Stimulated activated CD4-positive, alpha-beta T cell treated with anti-CD3 and anti-CD28 coated beads, Interleukin-15, amount 100 ng/mL, for 1 hour (primary cell): ENCODE measurements at places on chromosomes 2 and 18.

- no peak for DNase-seq
These were observed 94.0 kb downstream of the LAMA1 start for GRCh38 chr18:7023581-7023980.

DNA sequence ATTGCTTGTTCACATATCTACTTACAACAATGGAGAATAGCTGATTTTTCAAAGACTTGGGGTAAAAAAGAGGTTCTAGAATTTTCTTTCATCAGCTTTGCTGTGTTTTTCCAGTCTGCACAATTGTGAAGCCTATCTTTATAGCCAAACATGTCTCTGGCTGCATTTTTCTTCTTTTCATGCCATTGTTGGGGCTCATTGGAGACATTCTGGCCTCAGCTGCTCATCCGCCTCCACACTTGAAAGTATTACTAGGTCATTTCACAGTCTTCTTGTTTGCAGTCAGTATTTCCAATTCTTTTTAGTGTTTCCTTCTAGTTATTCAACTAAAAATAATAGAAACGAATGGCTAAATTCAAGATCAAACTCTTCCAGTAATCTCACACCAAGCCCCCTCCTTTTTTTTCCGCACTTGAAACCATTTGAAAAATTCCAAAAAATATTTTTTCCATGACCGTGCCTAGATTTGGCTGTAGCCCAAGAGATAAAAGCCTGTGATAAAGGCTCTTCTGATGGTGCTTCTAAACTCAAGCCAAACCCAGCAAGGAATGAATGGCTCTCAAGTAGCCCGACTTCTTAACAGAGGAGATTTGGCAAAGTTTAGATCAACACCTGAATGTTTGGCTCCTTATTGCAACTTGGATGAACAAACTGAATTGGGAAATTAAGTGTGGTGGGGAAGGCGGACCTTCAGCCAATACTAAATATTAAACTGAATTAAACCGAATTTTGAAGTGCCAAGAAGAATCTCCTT is 103.4 kb downstream of the NRP2 start:
- no peak for DNase-seq

GRCh38 chr2:135163306-135163705 is 111.2 kb downstream of the RAB3GAP1 start:
- DNase-seq = no peak

DNA sequence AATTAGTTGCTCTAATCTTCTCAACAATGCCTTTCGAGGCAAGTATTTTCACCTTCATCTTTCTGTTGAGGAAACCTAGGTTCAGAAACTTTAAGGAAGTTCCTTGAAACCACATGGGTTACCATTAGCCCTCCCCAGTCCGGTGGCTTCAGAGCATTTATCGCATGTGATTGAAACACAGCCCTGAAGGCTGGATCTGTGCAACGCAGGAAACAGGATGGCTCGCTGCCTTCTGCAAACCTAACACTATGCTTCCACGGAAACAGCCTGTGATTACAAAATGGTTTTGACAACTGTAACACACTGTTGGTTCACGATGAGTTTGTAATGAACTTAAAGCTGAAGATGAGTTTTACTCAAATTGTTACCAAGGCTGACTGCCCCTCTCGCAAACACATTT is 68.5 kb downstream of the EPB41L3 start:
- no peak for DNase-seq

GRCh38 chr2:127357591-127357990 is 30.2 kb downstream of the MAP3K2 start:
- no peak for DNase-seq

DNA sequence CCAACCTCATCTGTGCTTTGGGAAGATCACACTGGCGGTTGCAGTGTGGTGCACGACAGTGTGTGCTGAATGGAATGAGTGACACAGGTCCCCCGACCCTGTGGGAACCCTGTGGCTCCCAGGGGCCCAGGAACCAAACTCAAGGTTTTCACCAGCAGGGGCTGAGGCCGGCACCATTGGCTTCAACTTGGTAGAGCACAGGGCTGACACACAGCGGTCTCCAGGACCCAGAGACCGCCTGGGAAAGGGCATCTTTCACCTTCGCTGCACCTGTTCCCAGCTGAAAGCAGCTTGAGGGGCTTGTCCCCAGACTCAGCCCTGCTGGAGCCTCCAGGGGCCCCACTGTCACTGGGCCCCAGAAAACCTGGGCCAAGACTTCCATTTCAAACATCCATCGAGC is 59.0 kb upstream of the ODC1 start:
- no peak for DNase-seq

DNA sequence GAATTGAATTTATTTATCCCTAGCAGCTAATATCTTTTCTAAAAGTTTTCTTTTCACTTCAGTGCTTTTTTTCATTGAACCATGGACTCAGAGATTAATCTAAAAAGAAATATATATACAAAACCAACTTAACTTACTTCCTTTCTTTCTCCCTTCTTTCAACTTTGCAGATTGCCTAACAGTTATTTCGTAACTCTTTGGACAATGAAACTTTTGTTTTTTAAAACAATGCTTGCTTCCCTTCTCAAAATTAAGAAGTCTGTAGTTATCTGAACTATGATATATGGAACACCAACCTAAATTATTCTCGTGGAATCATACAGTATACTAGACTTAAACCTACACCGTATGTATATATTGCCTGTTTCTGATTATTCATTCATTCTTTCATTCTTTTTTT is 62.9 kb downstream of the MIB1 start:
- no peak for DNase-seq

DNA sequence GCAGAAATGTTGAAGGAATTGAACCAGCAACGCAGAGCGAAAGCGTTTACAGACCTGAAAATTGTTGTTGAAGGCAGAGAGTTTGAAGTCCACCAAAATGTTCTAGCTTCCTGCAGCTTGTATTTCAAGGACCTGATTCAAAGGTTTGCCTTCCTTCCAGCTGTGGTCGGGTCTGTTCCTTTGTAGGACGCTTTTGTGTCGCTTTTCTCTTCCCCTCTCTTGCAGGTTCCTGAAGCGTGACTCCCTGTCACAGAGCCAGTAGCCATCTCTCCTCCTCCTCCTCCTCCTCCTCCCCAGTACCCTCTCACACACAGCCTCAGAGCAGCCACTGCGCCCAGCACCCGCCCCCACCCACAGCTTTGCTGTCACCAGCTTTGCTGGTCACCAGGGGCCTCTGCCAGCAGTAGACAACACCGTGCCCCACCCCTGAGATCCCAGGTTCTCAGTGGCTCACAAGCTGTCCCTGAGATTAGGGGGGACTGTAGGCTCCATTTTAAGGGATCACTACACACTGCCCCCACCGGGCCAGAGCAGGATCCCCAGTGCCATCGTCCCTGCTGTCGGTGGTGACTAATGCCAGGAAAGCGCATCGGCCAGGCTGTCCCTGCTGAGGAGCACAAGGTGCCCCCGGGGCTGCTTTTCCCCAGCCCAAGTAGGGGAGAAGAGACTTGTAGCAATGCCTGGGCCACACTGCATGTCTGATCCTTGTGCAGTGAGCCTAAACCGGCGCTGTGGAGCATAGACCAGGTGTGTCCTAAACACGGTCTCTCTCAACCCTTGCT is 242.3 kb downstream of the ATAD2B start:
- no peak for DNase-seq

DNA sequence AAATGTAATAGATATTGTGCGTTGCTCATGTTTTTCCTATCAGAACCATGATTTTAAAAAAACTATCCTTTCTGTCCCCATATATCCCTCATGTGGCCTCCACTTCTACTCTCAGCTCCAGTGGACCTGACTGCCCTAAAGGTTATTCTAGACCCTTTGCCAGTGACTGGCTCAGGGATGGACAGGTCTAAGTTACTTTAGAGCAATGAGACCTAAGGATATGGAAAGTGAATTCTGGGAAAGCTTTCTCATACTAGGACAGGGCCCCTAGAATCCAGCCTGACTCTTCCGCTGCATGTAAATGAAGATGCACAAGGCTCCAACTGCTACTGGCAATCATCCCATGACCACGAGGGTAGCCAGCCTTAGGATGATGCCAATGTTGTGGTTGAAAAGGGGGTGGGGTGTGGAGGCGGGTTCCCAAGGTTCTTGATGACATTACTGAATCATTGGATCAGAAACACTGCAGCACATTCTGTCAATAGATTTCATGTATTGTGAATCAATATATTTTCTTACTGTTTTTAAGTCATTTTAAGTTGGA is 21.3 kb downstream of the C2orf69 start:
- no peak for DNase-seq

- DNase-seq = no peak
These were observed 105.1 kb upstream of the SIX2 start for GRCh38 chr2:45114221-45114955.

GRCh38 chr2:7026742-7027141 is 109.5 kb downstream of the RNF144A start:
- no peak for DNase-seq

GRCh38 chr2:4597400-4597799 is 894.0 kb downstream of the DCDC2C start:
- no peak for DNase-seq

DNA sequence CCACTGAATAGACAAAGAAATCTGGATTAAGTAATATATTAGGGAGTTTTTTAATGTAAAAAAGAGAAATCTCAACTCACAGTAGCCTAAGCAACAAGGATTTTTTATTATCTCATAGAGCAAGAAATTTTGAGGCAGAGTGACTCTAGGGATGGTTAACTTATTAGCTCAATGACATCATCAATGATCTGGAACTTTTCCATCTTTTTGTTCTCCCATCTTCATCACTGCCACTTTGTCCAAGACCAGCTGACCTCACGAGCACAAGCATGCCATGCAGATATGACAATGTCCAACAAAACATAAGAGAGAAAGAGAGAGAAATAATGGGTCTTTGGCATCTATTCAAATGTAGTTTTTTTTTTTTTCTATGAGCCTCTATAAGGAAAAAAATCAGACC is 211.8 kb upstream of the RND3 start:
- DNase-seq = no peak

DNA sequence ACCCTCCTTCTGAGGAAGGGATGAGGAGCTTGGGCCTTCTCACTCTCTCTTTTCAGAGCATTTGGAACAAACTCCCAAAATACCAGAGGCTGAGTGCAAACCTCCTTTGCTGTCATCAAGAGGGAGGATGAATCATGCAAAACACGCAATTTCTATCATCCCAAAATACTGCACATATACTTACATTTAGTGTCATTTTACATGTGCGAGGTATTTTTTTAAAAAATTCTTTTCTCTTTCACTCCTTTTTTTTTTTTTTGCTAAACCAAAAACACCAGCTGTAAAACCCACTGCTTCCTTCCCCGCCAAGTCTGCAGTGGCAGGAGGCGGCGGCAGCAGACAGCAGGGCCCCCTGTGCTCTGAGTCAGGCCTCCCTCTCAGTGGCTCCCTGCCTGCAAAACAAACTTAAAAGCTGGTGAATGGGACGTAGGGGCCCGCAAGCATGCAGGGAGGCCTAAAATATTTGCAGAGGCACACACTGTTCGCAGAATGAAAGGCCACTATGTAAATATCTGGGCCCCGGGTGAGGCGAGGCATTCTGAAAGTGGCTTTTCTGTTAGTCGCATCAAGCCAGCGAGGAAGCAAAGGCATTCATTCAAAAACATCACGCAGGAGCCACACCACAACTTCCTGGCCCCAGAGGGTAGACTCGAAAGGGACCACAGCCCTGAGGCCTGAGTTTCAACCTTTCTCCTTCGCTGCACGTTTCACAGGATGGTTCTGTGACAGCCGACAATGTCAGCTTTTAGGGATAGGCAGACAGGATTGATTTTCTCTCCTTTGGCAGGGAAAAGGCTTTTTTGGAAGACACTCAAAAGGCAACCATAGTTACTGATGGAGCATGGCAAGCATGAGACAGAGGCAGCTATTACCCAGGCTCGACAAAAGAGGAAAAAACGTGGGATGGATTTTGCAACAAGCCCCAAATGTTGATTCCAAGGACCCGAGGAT is 73.4 kb downstream of the ACTR2 start:
- DNase-seq = peak; percentile 40

- DNase-seq = no peak
These were observed 71.9 kb upstream of the KLHL29 start for GRCh38 chr2:23312996-23313606.
